ENCODE measurements at places on chromosomes 11 and 22.

GRCh38 chr11:92642177-92642931 lies 327.1 kb upstream of the MTNR1B start:
- no peak for DNase-seq

- no peak for DNase-seq
Observed at GRCh38 chr11:113649311-113649710, 56.8 kb downstream of the TMPRSS5 start.

DNA sequence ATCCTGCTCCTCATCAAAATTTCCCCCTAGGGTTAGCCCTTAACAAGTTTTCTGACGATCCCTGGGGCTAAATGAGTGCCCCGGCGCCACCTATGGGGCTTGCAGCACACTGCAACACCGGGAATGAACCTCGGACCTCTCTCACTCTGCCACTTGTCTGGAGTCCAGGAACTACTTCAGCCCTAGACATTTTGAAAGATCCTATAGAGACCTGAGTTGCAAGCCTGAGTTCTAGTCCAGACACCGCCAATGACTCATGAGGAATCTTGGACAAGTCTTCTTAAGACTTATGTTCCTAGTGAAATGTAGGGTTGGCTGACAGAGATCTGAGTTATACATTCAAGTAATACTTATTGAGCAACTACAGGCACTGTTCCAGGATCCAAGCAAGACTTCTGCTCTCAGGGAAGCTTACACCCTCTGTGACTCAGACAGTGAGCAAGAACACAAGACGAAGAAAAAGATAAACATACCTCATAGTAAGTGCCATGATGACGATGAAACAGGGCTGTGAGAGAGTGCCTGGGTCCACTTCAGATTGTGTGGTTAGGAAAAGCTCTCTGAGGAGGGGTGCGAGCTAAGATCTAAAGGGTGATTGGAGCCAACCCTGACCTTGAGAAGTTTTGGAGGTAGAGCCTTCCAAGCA lies 10.2 kb upstream of the STK33 start:
- DNase-seq = no peak

- no peak for DNase-seq
Observed at GRCh38 chr22:20388200-20388599, 5.8 kb upstream of the ZNF74 start.

DNA sequence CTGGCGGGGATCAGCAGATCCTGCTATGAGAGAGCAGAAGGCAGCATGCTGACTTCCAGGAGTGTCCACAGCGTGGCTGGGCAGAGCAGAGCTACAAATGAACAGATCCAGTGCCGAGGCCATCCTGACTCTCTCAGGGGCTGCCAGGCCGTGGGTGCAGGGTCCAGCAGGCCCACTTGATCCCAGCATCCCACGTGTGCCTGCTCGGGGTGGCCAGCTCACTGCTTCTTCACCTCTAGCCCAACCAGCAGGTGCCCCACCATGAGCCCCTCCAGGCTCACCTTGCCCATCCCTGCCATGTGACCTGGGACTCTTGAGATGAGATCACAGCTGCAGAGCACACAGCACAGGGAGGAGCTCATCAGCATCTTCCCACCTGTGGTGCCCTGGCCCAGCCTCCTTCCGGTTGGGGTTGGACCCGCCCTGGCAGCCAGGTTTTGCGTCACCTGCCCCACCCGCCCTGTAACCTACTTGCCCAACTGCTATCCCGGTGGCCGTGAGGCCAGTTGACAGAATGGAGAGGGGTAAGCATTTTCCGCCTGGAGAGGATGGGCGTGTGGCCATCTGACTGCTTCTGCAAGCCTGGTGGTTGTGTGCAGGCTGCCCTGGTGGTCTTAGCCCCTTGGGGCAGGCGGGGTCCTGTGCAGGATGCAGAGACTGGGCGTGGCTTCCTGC lies 11.0 kb downstream of the TANGO2 start:
- no peak for DNase-seq

- DNase-seq = no peak
Observed at GRCh38 chr11:130094614-130095013, 24.9 kb downstream of the APLP2 start.

DNA sequence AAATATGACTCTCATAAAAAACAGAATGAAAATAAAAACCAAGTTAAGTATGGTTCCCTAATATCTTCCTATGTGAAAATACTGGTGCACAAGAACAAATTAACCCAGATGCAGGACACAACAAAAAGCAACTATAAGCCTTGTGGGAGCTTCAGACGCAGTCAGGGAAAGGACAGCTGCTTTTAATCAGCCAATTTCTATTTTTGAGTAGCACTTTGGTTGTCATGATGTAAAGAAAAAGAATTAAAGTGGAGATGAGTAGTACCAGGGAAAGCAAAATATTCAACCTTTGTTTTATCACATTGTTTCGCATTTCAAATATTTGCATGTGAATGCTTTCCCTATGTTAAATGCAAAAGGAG lies 339.9 kb downstream of the SOX6 start:
- no peak for DNase-seq

DNA sequence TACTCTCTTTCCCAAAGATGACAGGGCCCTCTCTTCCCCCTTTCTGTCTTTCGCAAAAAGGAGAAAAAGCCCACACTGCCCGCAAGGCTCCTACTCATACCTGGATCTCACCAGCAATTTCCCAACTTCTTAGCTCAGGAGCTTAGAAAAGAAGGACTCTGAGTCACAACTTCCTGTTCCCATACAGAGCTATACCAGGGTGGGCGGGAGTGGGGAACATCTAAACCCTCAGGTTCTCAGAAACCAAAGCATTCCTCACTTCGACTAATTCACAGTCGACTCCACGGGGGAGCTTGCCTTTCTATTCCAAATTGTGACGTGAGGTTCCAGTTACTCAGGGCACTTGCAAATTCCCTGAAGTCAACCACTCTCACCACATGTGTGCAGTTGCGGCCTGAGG lies 61.9 kb downstream of the MTNR1B start:
- DNase-seq = no peak

DNA sequence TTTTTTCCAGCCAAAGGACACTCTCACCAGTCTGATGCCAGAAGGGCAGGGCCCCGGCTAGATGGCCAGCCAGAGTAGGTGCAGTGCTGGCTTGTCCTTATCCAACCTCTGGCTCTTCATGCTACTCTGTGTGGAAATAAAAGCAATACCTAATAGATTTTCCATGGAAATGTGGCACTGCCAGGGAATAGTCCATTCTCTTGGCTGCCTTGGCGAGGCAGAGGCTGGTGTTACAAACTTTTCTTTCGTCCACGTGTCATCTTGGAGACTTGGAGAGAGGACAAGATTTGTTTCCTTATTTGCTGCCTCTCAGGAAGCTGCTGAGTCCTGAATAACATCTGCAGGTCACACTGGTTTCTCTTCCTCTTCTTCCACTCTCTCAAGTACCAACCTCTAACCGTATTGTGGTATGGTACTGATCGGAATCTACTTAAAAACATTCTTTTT lies 17.2 kb upstream of the C1QTNF4 start:
- DNase-seq = no peak

DNA sequence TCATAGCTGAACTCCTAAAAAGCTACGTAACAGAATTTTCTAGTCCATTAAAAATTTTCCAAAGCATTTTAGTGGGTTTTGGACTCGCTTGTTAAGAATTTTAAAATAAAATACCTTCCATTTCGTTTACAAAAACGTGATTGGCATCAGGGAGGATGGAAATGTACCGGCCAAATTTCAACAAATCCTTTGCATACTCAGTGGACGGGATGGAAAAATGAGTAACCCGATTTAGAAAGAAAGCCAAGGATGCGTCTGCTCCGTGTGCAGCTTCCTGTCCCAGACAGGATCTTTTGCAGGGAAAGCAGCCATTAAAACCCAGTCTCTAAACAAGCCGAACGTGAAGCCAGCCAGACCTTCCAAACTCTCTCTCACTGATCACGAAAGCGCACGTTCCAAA lies 15.6 kb downstream of the TMEM184B start:
- DNase-seq = no peak

GRCh38 chr22:42879371-42880021 lies 22.4 kb upstream of the ARFGAP3 start:
- no peak for DNase-seq

GRCh38 chr11:43989162-43989981 lies 46.9 kb downstream of the C11orf96 start:
- DNase-seq = no peak

DNA sequence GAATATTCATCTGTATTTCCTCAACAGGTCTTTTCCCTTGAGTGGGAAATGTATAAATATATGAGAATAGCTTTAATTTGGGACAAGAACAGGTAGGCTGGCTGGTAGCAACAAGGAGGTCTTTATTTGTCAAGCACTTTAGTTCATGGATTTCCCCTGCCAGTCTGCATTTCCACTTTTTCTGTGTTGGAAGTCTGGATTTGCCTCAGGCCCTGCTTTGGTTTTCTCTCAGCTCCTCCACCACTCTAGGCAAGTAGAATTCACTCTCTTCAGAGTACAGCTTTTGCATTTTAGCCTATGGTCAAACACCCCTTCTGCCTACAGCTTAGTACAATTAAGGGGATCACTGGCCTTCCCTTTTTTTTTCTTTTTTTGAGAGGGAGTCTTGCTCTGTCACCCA lies 57.1 kb downstream of the QSER1 start:
- no peak for DNase-seq

GRCh38 chr11:96161307-96162089 lies 181.5 kb downstream of the MAML2 start:
- DNase-seq = no peak

DNA sequence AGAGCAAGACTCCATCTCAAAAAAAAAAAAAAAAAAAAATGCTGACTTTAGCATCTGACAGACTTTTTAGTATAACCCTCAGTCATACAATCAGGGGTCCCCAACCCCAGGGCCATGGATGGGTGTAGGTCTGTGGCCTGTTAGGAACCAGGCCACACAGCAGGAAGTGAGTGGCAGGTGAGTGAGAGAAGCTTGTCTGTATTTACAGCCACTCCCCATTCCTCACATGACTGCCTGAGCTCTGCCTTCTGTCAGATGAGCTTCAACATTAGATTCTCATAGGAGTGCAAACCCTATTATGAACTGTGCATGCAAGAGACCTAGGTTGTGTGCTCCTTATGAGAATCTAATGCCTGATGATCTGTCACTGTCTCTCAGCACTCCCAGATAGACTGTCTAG lies 3.3 kb downstream of the FAM227A start:
- no peak for DNase-seq

GRCh38 chr22:32021716-32022115 lies 21.3 kb upstream of the SLC5A1 start:
- DNase-seq = no peak

DNA sequence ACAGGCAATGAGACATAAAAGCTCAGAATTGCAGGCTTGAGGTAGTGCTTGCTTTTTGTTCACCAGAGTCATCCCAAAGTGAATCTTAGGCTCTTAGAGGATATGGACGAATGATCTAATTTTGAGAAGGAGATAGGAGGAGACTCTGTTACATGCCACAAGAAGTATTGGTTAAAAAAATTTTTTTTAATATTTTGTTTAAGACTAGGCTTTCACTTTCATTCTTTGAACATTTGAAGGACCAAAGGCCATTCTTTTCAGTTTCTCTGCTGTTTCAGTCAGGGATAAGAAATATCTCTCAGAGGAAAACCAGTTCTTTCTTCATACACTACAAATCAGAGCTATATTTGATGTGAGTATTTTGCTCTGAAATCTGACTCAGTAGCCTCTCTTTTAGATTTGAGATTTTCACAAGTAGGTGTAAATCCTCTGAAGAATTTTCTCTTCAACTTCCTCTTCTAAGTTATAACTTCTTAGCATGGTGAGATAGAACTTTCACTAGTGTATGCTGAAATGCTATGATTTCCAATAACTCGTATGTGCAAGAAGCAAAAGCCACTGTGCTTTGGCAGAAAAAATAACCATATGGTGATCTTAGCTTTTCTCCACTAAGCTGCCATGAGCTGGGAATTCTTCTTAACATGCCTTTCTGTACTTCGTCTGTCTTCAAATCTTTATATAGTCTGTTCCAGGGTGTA lies 24.1 kb upstream of the FAM181B start:
- no peak for DNase-seq

DNA sequence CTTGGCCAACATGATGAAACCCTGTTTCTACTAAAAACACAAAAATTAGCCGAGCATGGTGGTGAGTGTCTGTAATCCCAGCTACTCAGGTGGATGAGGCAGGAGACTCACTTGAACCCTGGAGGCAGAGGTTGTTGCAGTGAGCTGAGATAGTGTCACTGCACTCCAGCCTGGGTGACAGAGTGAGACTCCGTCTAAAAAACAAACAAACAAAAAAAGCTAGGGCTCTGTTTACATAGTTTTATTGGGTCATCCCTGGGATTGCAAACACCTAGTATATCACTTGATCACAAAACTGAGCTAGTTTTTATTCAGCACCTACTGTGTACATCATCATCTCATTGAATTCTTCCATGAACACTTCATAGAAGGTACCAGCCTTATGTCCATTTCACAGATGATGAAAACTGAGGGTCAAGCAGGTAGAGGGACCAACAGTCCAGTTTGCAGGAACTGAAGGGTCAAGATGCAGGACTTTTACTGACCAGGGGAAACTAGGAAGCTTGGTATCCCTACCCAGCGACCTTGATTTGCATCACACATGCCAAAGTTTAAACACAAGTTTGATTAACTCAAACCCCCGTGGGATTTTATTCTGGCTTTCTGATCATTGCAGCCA lies 9.2 kb upstream of the MRTFA start:
- DNase-seq = no peak

DNA sequence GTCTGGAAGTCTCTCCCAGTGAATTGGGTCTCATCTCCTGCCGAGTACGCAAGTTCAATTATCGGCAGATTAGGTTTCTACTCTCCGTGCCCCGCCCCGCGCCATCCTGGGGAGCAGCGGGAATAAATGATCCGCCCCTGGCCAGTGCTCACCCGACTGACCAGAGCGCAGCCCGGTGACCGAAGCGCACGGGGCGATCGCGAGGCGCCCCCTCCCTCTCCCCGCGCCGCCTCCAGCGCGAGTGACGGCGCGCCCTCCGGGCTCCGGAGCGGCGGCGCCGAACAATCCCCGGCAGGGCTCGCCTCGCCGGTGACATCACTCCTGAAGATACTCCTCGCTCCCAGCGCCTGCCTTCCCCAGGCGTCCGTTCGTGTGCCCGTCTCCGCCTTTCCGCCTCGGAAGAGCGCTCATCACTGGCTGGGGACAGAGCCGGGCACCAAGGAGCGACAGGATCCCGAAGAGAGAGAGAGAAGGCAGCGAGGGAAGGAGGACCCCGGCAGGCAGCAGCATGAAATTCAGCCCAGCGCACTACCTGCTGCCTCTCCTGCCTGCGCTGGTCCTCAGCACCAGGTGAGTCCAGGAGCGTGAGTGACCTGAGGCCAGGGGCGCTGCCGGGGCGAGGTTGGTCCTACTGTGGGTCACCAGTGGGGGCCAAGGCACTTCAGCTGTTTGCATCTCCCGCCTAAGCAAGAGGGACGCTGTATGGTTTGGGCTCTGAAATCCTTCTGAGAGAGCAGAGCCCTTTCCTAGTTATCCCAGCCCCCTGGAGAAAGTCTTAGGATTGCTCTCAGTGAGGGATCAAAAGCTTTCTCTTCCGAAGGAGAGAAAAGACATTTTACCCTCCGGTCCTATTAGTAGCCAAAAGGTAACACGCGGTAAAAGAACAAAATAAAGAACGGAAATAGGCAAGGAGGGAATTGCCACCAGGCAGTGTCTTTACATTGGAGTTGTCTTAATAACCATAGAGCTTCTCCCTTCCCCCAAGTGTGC lies at the start of gene LUZP2:
TSS of gene LUZP2 (plus strand) at position 318 of the 990 bp plus-strand sequence.
- peak; percentile 28 for DNase-seq

- no peak for DNase-seq
Observed at GRCh38 chr11:105610871-105611571, 1.1 kb downstream of the GRIA4 start.
